ENCODE measurements at places on chromosomes 13 and 19.

DNA sequence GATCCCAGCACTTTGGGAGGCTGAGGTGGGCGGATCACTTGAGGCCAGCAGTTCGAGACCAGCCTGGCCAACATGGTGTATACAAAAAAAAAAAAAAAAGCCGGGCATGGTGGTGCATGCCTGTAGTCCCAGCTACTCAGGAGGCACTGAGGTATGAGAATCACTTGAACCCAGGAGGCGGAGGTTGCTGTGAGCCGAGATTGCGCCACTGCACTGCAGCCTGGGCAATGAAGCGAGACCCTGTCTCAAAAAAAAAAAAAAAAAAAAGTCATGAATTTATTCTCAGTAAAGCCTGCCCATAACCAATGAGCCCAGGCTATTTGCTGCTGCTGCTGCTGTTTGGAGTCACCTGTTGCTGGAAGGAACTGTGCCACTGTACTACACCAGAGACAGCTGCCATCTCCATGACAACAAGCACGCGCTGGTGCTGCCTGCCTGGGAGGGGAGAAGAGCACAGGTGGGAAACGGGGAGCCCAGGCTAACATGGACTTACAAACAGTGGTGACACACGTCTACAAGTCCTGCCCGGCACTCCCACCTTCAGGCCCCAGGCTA, 11.3 kb downstream of the ZFR2 start:
- DNase-seq, result no peak

DNA sequence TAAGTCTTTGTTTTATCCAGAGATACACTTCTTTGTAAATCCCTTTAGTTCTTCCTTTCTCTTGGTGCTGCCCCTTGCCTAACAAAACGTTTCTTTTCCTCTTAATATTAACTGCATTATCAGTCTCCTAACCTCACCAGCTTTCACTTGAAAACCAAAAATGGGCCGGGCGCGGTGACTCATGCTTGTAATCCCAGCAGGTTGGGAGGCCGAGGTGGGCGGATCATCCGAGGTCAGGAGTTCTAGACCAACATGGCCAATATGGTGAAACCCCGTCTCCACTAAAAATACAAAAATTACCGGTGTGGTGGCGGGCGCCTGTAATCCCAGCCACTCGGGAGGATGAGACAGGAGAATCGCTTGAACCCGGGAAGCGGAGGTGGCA, 329.8 kb upstream of the MIR17HG start:
- DNase-seq, result no peak

- DNase-seq, result no peak
Observed at GRCh38 chr13:76636829-76637228, 249.4 kb downstream of the KCTD12 start.

GRCh38 chr19:55041627-55042343, 3.7 kb upstream of the GP6 start:
- no peak for DNase-seq

GRCh38 chr13:90382425-90382824, 965.1 kb upstream of the MIR17HG start:
- no peak for DNase-seq

GRCh38 chr13:27942972-27943371, 23.2 kb downstream of the PDX1 start:
- no peak for DNase-seq

DNA sequence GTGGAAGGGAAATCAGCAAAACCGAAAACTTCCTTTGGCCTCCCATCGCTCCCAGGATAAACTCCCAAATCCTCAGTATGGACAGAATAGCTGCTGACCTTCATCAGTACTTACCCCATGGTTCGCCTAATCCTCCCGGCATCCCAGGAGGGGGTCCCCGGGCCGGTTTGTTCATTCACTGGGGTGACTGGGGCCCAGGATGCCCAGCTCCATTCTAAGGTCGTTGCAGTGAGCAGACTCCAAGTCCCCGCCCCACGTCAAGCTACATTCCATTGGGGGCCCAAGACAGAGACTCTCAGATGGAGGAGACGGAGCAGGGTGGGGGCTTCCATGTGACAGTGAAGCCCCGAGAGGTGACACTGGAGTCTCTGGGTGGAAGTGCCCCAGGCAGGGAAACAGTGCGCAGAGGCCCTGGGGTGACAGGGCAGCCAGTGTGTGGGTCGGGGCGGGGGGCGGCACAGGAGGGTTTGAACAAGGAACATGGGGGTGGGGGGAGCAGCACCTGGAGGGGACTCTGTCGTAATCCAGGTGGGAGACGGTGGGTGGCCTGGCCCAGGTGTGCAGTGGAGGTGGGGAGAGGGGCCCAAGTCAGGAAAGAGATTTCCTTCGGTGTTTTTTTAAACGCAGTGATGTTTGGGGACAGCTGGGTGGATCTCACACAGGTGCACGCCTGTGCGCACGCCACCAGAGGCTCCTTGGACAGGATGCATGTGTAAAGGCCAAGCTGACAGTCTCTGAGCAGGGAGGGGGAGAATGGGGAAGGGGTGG, 5.1 kb downstream of the SSBP4 start:
- DNase-seq, result no peak

Measured in AG08395 (cell line).